ENCODE measurements at places on chromosomes 11 and 22.
A peak's percentile ranks its signal among the peaks of the same experiment; 100 is the strongest.

DNA sequence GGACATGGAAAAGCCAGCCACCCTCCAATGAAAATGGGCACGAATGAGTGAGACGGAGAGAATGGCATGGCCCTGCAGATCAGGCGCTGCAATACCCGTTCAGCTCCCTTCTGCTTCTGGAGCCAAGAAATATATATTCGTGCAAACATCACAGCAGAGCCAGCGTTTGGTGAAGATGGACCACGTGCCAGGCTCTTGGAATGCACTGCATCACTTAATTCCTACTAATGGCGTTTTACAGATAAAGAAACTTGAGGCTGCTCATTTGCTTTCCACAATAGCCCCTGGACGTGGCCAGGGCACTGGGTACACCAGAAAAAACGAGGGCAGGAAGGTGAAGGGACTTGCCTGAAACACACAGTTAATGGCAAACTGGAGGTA lies 1.6 kb upstream of the FXYD2 start:
- no peak for DNase-seq

DNA sequence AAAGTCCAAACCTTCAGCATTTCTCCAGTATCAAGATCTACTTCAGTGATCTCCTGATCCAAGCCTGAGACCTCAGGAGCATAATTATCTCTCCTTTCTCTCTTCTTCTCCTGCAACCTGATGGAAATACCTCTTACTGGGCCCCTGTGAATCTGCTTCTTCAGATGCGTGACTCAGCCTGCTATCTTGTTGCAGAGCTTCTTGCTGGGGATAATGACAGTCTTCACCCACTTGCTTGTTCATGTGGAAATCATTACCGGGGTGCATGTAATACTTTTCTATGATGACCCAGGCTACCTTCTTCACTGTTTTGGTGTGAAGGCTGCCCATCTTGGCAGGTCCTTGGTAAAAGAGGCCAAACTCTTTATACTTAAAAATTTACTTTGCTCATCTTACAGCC lies 140.0 kb upstream of the POU2AF2 start:
- no peak for DNase-seq

- DNase-seq = peak; percentile 77
Observed at GRCh38 chr11:11798586-11799438, 43.0 kb upstream of the USP47 start.

DNA sequence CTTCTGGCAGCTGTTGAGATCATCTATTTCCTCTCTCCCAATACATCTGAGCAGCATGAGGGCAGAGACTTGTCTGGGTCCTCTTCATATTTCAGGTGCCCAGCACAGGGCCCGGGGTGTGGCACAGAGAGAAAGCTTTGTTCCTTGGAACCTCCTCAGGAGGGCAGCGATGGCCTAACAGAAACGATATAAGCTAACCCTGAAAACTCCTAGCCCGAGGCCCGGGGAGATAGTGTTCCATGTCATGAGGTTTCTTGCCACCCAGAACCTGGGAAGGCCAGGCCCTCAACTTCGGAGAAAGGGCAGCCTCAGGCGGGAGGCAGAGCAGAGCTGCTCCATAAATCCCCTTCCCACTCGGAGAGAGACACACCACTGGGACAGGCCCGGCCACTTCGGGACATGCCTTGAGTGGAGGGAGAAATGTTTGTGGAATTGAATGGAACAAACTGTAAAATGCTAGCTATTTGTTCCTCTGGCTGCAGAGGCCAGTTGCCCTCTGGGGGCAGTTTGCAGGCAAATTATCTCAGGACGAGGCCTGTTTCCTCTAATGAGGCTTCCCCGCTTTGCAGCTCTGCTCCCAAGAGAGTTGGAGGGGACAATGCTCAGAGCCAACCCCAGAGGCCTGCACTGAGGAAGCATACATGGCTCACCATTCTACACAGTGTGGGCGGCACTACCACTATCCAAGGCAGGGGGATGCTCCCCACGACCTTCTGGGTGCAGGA lies 11.6 kb downstream of the ARRB1 start:
- no peak for DNase-seq

DNA sequence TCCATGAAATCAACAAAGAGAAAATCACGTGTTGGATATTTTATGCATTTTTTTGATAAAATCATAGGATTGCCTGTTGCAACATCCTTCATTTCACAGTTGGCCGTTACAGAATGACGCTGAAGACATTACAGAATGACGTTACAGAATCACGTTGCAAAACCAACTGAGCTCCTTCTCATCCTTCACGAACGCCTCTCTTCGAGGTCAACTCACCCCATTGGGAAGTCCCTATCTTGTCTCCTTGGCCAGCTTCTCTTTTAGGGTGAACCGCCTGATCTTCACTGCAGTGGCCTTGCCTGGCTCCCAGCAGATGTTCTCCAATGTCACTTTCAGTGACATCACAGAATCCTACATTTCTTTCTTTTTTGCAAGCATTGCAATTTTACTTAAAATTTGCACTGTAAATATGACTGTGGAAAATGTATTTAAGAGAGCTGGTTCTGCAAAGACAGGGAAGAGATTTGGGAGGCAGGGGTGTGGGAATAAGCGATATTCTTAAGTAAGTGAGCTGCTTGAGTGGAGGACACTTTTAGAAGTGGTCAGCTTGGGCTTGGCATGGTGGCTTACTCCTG lies 5.1 kb downstream of the KRTAP5-7 start:
- no peak for DNase-seq

DNA sequence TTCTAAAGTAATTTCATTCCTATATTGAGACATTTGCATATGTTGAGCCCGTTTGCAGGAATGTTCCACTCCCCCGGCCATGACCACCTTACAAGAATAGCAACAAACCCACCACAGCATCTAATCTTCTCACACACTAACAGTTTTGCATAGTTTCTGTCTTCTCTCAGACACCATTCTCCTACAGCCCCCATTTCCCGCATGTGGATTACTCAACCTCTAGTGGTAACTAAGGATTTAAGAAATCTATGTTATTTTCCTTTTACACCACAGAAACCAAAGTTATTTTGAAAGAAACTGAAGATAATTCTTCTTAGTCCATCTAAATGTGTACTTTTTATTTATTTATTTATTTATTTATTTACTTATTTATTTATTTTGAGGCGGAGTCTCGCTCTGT lies 2.3 kb downstream of the MS4A4E start:
- DNase-seq = no peak

- no peak for DNase-seq
Observed at GRCh38 chr11:121180183-121180582, 79.1 kb downstream of the TECTA start.

DNA sequence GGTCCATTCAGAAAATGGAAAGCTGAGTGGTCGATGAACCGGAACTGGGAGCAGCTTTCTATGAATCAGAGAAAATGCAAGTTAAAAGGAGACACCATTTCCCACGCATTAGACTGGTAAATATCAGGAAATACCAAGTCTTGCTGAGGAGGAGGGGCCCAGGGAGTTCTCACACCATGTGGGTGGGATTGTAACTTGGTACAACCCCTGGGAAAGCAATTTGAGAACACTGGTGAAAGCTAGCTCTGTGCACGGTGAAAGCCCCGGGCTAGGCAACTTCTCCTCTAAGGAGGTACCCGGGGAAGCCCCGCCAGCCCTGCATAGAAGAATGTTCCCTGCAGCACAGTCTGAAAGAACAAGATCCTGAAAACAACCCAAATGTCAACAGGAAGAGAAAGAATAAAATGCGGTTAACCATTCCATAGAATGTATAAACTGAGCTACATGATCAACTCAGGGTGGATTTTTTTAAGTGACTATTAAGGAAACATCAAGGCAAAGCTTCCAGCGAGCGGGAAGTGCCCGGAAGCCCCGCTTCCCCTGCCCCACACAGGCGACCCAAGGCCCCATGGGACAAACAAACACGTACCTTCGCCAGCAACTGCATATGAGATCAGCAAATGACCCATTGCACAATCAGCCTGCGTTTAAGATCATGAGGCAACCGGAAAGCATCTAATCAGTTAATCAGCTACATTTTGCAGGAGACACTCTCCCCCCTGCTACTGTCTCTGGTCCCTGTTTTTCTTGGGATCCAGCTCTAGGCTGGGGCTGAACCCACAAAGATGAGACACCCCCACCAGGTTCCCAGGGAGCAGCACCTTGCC lies 11.3 kb downstream of the SHANK2 start:
- DNase-seq = no peak

- no peak for DNase-seq
Observed at GRCh38 chr11:125053167-125053566, 9.9 kb upstream of the SLC37A2 start.

DNA sequence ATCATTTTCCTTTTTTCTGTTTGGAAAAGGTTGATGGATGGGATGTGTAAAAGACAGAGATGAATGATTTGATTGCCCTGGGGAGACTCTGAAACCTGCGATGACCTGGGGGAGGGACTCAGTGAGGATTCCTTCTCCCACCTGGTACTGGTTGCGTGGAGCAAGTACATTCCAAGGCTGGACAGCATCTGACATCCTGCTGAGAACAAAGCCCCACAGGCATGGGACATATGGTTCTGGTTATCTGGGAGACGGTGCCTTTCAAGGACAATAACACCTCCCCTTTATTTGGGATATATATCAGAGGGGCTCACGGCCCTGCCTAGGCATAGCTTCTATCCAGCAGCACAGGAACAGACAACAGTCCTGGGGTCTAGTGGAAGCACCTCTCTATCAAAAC lies 527.8 kb downstream of the METTL15 start:
- no peak for DNase-seq

- DNase-seq = no peak
Observed at GRCh38 chr11:45737056-45737455, 67.9 kb upstream of the SLC35C1 start.

- no peak for DNase-seq
Observed at GRCh38 chr11:125101596-125101995, 9.8 kb downstream of the TMEM218 start.

- no peak for DNase-seq
Observed at GRCh38 chr22:37258753-37259401, 14.8 kb upstream of the RAC2 start.

- no peak for DNase-seq
Observed at GRCh38 chr11:74683279-74683871, 47.9 kb downstream of the CHRDL2 start.
